ENCODE measurements at places on chromosomes 7 and 10.

DNA sequence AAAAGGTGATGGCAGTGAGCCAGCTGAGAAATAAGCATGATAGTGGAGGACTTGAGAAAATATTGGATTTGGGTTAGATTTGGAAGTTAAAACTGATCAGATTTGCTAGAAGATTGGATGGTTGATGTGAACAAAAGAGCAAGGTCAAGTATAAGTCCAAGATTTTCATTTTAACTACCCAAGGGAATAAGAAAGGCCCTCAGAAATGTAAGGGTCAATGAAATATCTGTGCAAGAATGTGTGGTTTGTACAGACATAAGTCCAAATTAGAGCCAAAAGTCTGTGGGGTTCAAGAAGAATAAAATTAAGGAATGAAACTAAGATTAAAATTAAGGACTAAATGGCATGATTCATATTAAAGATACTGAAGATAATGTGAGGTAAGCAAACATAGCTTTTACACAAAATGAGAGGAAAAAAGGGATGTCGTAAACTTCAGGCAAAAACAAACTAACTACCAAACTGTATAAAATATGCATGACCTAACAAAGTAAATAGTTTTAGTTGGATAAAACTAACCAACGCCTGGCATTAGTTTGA lies 78.4 kb upstream of the CACNA2D1 start:
- DNase-seq, result no peak

- no peak for DNase-seq
Observed at GRCh38 chr7:87918740-87919139, 15.3 kb upstream of the ADAM22 start.

- no peak for DNase-seq
Observed at GRCh38 chr10:24541239-24541753, 182.4 kb downstream of the ARHGAP21 start.

DNA sequence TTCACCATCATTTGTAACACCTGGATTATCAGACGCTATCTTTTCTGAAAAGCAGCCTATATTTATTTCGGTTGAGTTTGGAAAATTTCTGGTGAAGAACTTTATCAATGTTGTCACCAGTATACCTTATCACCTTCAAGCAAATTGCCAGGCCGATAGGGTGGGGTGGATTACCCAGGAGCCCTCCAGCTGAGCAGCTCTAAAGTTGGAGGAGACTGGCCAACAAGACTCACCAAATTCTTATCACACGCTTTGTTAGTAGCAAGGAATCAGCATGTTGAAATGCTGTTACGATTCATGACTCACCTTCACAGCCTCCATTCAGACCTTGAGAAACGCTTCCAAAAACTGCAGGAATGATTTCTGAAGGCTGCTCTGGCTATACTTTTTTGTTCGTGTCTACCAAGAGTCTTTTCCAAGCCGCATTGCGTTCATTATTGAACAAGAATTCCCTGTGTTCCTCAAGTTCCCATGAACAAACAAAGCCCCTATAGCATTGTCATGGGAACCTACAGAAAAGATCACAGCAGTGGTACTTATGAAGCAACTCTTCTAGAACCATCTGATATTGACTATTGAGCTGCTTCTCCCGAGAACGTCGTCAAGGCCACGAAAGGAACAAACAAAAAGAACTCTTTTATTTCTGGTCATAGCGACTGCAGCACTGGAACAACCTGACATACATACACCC lies 291.4 kb downstream of the SFMBT2 start:
- DNase-seq, result no peak

- no peak for DNase-seq
Observed at GRCh38 chr10:36066850-36067249, 424.8 kb upstream of the FZD8 start.

DNA sequence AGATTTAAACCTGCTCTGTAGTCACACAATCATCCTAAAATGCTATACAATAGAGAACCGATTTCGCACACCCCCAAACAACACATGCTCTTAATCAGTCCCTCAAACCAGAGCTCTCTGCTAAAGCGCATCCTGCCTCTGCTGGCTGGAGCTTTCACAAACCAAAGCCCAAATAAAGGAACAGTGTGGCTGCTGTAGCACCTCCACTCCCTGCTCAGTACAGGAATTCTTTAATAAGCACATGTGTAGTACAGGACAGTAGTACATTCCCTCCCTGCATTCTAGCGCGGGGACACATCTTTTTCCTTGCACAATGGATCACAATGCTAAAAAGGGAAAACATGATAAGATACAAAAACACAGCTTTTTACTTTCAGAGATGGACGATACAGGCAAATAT lies 684.6 kb downstream of the MAGI2 start:
- DNase-seq, result no peak

DNA sequence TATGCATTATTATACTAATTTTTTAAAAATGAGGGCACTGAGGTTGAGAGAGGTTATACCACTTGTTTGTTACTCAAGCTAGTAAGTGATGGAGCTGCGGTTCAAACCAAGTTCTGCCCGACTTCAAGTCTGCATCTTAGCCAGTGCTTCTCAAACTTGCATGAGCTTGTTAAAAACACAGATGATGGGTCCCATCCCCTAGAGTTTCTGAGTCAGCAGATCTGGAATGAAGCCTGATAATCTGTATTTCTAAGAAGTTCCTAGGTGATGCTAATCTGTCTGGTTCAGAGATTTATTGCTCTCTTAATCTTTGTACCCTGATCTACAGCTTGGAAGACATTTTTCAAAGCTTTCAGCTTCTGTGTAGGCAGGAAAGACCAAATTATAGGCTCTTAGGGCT lies 67.7 kb upstream of the CC2D2B start:
- DNase-seq, result no peak

- DNase-seq, result no peak
Observed at GRCh38 chr10:27622596-27622995, 118.5 kb downstream of the RAB18 start.

GRCh38 chr7:121000081-121000983 lies 11.8 kb downstream of the CPED1 start:
- no peak for DNase-seq

- no peak for DNase-seq
Observed at GRCh38 chr7:130047831-130048230, 3.3 kb downstream of the ZC3HC1 start.

- no peak for DNase-seq
Observed at GRCh38 chr7:28815369-28815927, 142.7 kb downstream of the TRIL start.

DNA sequence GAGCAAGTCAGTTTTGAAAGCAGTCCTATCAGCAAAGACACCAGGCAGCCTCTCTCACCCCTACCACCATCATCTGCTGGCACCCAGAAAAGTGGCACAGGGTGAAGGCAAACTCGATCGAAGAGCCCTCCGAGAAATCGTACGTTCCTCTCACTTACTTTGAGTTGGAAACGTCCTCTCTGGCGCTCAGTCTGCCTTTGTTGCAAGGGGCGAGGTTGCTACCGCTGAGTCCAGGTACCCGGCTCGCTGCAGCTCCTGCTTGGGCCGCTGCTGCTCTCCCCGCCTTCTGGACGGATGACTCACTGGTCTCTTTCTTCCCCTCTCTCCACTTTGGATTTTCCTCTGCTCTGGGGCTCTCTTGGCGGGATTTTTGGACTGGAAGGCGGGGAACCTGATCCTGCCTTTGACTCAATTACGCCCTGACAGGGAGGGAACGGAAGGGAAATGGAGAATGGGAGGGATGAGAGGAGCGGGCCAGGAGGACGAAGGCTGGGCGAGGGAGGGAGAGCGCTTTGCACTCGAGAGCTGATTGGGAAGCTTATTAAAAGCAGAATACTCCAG lies at the start of gene PTN:
PTN (minus strand) TSS at position 453 of the 561 bp plus-strand sequence. CDS start 88,760 bp downstream, outside the sequence.
- DNase-seq, result no peak

DNA sequence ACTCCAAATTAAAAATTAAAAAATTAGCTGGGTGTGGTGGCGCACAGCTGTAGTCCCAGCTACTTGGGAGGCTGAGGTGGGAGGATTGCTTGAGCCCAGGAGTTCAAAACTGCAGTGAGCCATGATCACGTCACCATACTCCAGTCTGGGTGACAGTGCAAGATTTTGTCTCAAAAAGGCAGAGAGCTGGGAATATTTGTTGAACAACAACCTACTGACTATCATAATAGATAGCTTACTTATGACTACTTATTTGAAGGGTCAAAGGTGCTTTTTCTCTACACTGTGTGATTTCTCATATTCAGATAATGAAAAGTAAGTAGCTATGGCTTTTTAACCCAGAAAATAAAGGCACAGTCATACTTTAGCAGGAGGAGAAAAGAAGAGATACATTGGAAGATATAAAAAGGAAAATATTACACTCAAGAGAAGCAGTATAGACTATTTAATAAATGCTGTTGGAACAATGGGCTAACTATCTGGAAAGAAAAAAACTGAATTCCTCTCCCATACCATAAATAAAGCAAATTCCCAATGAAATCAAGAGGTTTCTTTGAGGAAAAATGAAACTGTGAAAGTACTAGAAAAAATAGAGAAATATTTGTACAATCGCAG lies 6.7 kb downstream of the GSDME start:
- no peak for DNase-seq

GRCh38 chr10:3137958-3138726 lies 34.4 kb downstream of the PITRM1 start:
- no peak for DNase-seq

DNA sequence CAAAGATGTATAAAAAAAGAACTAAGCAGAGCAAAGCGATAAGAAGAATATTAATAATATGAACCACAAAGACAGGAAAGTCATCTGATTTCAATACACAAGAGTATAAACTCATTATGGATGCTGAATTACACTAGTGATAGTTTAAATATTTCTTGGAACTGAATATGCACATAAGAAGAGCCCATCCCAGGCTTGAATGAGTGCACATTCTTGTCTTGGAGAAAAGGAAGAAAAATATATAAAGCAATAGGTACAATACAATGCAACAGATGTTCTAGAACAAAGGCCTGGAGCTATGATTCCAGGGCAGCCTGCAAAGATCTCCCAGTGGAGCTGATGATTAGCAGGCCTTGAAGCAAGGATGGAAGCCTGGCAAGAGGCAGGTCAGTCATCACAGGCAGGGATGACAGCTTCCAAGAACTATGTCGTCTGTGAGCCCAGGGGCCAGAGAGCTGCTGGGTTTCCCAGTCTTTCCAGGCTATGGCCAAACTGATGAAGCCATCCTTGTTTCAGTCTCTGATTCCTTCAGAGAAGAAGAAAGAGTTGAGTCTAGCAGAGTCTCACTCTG lies 277.6 kb downstream of the KCNMA1 start:
- DNase-seq, result no peak

GRCh38 chr7:50828116-50828515 lies 45.4 kb upstream of the GRB10 start:
- no peak for DNase-seq

DNA sequence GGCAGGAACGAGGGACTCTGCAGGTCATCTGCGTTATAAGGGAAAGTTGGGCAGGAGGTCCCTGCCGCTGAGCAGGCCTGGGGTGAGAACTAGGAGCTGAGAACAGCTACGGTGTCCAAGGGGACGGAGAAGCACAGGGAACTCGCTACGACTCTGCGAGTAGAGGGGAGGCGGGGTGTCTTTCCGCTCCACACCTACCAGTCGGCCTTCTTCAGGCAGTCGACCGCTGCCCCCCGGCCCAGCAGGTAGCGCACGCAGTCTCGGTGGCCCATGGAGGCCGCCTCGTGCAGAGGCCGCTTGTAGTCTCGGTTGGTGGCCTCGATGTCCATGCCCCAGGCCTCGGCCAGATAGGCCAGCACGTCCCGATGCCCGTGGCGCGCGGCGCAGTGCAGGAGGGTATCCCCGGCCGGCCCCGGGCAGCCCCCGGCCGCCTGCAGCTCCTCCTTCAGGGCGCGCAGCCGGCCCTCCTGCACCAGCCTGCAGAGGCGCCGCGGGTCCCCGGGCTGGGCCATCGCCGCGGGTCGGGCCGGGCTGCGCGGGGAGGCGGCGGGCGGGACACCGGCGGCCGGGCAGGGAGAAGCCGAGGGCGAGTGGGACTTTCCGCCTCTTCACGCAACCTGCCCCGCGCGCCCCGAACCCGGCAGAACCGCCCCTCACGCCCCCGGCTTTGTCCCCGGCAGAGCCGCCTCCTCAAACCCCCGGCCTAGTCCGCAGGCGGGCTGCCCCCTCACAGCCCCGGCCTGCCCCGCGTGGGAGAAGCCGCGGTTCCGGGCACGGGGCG lies 660 bp downstream of the ANKRD16 start:
- DNase-seq, result no peak

DNA sequence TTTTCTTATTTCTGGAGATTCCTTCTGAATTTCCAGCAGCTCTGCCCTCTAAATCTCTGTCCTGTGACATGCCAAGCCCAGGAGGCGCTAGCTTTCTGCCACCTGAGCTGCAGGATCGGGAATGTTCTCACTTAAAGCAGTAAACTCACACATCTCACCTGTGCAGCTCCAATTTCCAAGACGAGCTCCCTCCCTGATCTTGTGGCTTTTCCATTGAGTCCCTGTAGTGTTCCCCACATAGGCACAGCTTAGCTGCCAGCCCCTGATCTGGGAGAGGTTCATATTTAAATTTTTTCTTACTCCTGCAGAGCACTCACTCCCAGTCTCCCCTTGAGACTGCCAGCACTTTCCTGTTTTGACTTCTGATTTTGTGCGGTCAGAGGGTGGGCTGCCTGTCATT lies 479.3 kb downstream of the GLRX3 start:
- DNase-seq, result no peak

- no peak for DNase-seq
Observed at GRCh38 chr7:87155788-87156187, 3.5 kb downstream of the DMTF1 start.

DNA sequence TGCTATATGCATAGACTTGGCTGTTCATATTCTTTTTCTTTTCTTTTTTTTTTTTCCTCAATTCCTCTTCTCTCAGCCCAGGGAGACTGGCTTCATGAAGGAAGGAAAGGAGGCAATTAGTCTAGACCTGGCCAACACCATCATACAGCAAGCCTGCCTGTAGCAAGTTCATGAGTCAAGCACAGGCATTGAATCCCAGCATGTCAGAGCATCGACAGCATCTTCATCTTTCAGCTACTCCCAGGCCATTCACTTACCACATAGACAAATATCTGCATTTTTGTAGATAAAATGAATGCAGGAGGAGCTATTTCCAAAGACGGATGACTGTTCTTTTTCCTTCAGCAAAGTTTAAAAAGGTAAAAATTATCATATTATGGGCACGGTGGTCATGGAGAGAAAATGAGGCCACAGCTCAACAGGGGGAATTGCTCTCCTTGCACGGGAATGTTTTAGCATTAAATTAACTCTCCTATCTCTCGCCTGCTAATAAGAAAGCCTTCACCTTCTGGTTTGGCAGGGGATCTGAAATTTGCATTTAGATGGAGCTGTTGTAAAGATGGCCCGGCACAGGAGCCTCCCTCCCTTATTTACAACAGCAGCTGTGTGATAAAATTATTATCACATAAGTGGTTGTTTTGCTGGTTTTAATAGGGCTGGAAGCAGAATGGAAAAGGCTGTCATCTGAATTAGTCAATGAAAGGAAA lies 626.5 kb upstream of the AUTS2 start:
- no peak for DNase-seq

GRCh38 chr7:114156178-114156577 lies 237.4 kb upstream of the PPP1R3A start:
- no peak for DNase-seq

- no peak for DNase-seq
Observed at GRCh38 chr10:95821720-95822119, 65.8 kb downstream of the ENTPD1 start.

- no peak for DNase-seq
Observed at GRCh38 chr7:129311429-129311828, 86.6 kb downstream of the AHCYL2 start.

- no peak for DNase-seq
Observed at GRCh38 chr7:116159711-116160110, 50.6 kb upstream of the TES start.
